ENCODE measurements at places on chromosomes 11 and 22.

DNA sequence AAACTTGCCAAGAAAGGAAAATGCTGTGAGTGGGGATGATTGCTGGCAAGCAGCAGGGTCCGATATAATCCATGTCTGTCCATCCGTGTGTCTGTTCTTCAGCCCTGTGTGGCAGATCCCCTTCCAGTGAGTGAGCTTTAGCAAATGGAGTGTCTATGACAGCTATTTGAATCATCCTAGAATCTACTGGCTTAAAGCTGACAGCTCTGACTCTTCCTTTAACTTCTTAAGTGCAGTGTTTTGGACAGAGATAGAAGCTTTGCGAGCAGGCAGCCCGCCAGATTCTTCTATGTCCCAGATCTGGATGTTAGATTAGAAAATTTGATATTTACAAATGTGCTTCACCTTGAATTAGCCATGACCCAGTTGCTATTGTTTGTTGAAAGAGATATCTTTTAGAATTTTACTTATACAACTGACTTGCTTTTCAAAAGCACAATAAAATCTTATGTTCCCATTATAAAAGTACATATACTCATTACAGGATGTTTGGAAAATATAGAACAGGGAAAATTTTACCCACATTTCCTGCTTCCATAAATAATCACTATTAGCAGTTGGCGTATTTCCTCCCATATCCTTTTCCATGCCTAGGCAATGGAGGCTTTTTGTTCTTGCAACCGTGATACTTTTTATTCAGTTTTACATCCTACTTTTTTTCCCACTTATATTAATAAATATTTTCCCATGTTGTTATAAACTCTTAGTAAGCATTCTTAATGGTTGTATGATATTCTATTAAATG, 124.5 kb downstream of the COMMD9 start:
- DNase-seq: peak; percentile 40

GRCh38 chr22:35409783-35410662, 10.1 kb downstream of the MCM5 start:
- DNase-seq: no peak

- no peak for DNase-seq
Observed at GRCh38 chr11:70912226-70912840, 340.0 kb downstream of the SHANK2 start.

DNA sequence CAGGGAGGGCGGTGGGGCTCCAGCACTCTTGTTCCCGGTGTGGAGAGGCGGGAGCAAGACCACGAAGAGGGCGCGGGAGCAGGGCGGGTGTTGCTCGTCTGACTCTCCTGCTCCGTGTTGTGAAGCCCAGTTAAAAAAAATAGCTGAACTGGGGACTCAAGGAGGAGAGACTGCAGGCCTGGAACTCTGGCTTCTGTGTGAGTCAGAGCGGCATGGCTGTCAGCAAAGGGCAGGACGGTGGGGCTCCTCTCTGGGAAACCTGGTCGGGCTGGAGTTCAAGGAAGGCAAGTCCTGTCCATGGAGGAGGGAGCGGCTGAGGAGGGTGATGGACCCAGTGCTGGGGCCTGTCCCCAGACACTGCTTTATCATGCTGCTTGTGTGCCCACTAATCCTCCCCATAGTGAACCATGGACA, 152.3 kb downstream of the FEZ1 start:
- DNase-seq: peak; percentile 41
